ENCODE measurements at places on chromosomes 7 and 10. TPM values are rescaled to one million over a fixed set of nuclear protein-coding genes. Genes with fewer than 3 reads are reported as not detected.

DNA sequence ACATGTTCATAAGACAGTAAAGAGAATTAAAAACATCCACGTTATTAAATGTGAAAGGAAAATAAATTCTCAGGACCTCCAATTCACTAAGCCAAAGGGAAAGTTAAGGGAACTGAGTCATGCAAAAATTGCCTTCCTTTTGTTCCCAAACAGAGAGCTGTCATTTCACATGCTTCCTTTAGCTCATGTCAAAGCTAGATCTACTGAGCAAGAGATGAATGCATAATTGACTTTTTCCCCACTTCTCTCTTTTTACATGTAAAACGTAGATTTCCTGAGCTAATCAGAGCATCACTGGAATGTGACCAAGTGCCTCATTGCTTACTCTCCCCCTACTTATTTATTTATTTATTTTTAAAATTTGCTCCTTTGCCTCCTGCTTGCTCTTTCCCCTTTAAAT lies 129.1 kb upstream of the AMPH start:
- H3K4me1 ChIP-seq, result no peaks in the 10 kb centered on the region
- H3K27me3 ChIP-seq, result no peaks in the 10 kb centered on the region
- H3K4me3 ChIP-seq, result no peak overlapping the region

- no peaks in the 10 kb centered on the region for H3K4me1 ChIP-seq
- no peak overlapping the region for H3K27ac ChIP-seq
- no peak overlapping the region for H3K4me3 ChIP-seq
- DNase-seq, result no peak
Observed at GRCh38 chr10:7625836-7626235, 40.9 kb downstream of the ITIH5 start.

NUTM2E gene
- not detected for total RNA-seq

KCND2 gene
- not detected for total RNA-seq

DNA sequence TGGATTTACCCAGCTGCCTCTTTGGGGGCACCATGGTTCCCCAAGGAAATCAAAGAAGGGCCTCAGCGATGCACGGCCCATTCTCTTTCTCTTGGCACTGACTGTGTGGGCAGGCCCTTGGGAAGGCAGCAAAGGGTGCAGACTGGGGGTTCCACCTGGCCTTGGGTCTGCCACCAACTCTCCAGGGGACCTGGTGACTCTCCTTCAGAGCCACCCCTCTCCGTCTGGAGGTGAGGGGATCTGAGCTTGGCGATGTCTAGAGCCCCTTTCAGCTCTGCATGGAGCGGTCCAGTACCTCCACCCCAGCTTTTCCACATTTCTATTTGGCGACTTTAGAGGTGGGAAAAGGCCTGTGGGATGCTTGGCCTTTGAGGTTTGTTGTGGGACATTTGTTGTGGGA lies 69.1 kb downstream of the C10orf120 start:
- no peaks in the 10 kb centered on the region for H3K4me1 ChIP-seq
- H3K27me3 ChIP-seq, result no peaks in the 10 kb centered on the region
- no peak for DNase-seq
- no peaks in the 10 kb centered on the region for H3K36me3 ChIP-seq
- H3K27ac ChIP-seq, result no peak overlapping the region

- no peak overlapping the region for H3K4me3 ChIP-seq
- H3K4me1 ChIP-seq, result no peaks in the 10 kb centered on the region
- H3K27me3 ChIP-seq, result no peaks in the 10 kb centered on the region
- H3K36me3 ChIP-seq, result no peaks in the 10 kb centered on the region
- DNase-seq, result no peak
Observed at GRCh38 chr10:123792248-123792978, 99.2 kb downstream of the CPXM2 start.

GRCh38 chr7:133859871-133860450 lies 267.2 kb upstream of the LRGUK start:
- no peaks in the 10 kb centered on the region for H3K36me3 ChIP-seq
- H3K4me1 ChIP-seq, result no peaks in the 10 kb centered on the region
- no peak for DNase-seq
- H3K27ac ChIP-seq, result no peak overlapping the region
- H3K27me3 ChIP-seq, result no peaks in the 10 kb centered on the region

GRCh38 chr10:116557305-116557880 lies 11.7 kb downstream of the PNLIP start:
- H3K27ac ChIP-seq, result no peak overlapping the region
- no peak for DNase-seq
- H3K27me3 ChIP-seq, result no peaks in the 10 kb centered on the region
- no peak overlapping the region for H3K4me3 ChIP-seq

GRCh38 chr7:28272461-28272877 lies 91.9 kb upstream of the JAZF1 start:
- no peaks in the 10 kb centered on the region for H3K36me3 ChIP-seq
- H3K4me3 ChIP-seq, result no peak overlapping the region
- H3K27me3 ChIP-seq, result peaks cover 6% of the 10 kb centered on the region
- H3K27ac ChIP-seq, result no peak overlapping the region
- no peaks in the 10 kb centered on the region for H3K4me1 ChIP-seq
- DNase-seq, result peak; percentile 28

DNA sequence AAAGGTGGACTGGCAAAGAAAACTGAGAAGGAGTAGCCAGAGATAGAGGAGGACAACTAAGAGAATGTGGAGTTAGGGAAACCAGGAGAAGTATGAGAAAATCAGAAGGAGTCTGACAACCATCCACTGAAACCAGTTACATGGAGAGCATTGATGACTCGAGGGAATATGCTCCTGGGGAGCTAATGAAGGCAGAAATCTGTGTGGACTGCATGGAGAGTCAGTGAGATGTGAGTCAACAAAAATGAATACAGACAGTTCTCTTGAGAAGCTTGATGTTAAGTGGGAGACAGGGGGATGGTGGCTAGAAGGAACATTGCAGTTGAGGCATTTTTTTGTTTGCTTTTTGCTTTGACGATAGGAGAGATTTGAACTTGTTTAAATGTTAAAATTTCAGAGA lies 34.3 kb upstream of the ZNF32 start:
- no peak for DNase-seq
- H3K4me3 ChIP-seq, result no peak overlapping the region
- H3K27me3 ChIP-seq, result peaks cover 1% of the 10 kb centered on the region
- no peaks in the 10 kb centered on the region for H3K4me1 ChIP-seq

PNLIP gene
- total RNA-seq, result not detected

DNA sequence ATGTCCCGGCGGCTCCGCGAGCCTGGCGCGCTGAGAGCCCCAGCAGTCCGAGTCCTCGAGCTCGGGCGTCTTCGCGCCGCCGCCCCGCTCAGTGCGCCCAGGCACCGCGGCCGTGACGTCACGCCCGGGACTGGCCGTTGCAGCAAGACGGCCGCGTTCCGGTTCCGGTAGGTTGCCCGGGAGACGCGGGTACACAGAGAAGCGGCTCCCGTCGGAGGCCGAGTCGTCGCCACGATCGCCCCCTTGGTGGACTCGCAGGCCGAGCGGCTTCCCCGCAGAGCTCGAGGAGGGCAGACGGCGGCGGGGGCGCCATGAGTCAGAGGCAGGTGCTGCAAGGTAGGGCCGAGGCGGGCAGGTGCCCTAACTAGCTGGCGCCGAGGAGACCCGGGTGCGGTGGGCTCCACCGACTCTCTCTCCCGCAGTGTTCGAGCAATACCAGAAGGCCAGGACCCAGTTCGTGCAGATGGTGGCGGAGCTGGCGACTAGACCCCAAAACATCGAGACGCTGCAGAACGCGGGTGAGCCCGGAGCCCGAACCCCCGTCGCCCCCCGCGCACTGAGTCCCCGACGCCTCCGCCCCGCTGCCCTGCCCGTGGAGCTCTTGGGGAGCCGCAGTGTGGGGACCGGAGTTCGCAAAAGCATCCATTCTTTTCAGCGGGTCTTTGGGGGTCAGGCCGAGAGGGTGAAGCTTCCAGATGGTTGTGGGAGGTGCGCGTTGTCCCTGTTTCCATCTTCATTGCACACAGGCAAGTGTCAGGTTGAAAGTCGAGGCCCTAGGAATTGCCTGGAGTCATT lies at the start of gene SPAG6:
Gene SPAG6, plus strand, starts transcription at position 196 of the 795 bp plus-strand sequence. Its CDS starts 116 bp downstream, at position 312.
- no peak within 1 kb of the TSS for H3K27ac ChIP-seq
- peaks cover 55% of the 10 kb centered on the region for H3K27me3 ChIP-seq
- DNase-seq, result peak; percentile 39
- no peaks in the 10 kb centered on the region for H3K36me3 ChIP-seq

DNA sequence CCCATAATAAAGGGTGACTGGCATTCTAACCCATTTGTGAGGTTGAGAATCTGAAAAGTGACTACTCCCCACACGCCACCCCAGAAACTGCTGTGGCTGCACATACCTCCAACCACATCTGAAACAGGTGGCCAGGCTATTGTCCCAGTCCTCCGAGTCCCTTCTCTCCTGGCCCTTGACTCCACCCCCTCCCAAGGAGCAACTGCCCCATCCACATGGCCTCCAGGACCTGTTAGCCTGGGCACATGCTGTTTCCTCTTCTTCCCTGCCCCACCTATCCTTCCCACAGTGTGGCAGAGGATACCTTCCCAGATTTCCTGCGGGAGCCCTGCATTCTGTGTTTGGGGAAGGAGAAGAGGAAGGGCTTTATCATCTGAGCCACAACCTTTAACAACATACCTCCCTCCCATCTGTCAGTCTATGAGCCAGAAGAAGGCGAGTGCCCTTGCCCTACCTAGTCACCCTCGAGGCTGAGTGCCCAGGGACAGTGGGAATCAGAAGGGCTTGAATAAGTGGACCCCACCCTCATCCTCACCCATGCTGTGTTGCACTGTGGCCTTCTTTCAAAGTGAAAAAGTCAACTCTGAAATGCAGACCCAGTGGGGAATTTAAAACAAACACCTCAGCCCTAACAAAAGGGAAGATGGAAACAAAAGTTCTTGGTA lies 11.9 kb downstream of the STEAP1B start:
- H3K27ac ChIP-seq, result no peak overlapping the region
- DNase-seq, result no peak
- no peak overlapping the region for H3K4me3 ChIP-seq
- H3K36me3 ChIP-seq, result no peaks in the 10 kb centered on the region
- H3K27me3 ChIP-seq, result no peaks in the 10 kb centered on the region

DNA sequence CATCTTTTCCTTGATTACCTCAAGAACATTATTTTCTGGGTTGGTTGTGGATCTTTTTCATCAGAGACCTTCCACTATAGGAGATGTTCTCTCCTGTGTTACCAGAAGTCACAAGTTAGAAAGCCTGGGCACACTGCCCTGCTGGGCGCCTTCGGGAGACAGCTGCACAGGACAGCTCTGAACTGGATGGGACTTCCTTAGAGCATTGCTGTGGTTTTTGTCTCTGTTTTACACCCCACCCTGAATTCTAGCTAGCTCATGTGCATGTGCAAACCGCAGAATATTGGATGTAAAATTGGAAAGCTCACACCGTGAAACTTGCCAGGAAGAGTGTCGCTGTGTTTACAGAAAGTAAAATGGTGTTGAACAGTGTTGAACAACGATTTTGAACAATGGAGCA lies 54.4 kb upstream of the SEC61G start:
- no peak for DNase-seq
- H3K4me1 ChIP-seq, result no peaks in the 10 kb centered on the region
- no peaks in the 10 kb centered on the region for H3K36me3 ChIP-seq
- no peak overlapping the region for H3K4me3 ChIP-seq

- H3K36me3 ChIP-seq, result no peaks in the 10 kb centered on the region
- DNase-seq, result no peak
- no peaks in the 10 kb centered on the region for H3K27me3 ChIP-seq
Observed at GRCh38 chr10:131881104-131881880, 19.5 kb upstream of the PPP2R2D start.

DNA sequence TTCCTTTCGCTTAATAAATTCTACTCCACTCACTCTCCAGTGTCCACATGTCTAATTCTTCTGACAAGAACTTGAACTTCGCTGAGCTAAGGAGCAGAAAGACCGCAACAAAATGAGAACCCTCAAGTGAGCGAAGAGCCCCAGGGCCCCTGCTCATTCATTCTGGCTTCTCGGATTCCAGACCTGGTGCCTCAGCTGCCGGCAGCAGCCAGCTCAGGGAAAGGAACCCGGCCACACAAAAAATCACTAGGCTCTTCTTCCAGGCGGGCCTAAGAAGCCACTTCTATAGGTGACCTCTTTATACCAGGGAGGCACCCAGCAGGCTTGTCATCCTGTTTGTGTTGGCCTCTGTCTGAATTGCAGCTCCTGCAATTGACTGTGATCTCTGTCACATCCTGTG lies 33.3 kb downstream of the OTUD1 start:
- no peak overlapping the region for H3K4me3 ChIP-seq
- H3K36me3 ChIP-seq, result no peaks in the 10 kb centered on the region
- no peak for DNase-seq
- no peak overlapping the region for H3K27ac ChIP-seq
